Naive thymus-derived CD8-positive, alpha-beta T cell (primary cell): ENCODE measurements at places on chromosomes 1 and 21. TPM values are rescaled to one million over a fixed set of nuclear protein-coding genes. Genes with fewer than 3 reads are reported as not detected.

Gene PGBD5
- polyA plus RNA-seq: not detected

DNA sequence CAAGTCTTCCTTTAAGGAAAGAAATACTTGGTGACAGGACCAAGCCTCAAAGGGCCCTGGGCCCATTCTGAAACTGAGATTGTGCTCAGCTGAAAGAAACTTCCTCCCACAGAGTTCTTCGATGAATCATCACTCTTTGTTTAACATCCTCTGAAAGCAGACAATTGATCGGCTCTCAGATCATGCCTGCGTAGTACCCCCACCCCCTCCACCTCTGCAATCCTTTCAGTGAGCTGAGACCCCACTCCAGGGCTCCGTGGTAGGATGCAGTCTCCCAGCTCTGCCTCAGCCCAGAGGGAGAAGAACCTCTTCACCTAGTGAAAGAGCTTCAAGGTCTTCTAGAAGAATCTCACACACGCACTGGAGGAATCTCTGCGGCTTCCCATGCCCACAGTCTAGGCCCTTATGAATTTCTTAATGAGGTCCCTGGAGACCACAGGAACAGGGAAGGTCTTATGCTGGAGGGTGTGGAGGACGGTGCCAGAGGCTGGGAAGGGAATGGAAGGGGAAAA is 104.9 kb upstream of the SOD1 start:
- no peak for DNase-seq

- DNase-seq: no peak
Measured at GRCh38 chr1:235278915-235279292, 49.1 kb downstream of the ARID4B start.

- DNase-seq: no peak
Measured at GRCh38 chr1:12100071-12100470, 37.0 kb downstream of the TNFRSF8 start.
